Pancreas (tissue), 10 donors: ENCODE measurements at places on chromosomes 16 and 17. TPM values are rescaled to one million over a fixed set of nuclear protein-coding genes. Genes with fewer than 3 reads are reported as not detected.

Gene NTN3
- total RNA-seq = not detected

Gene TBKBP1
- total RNA-seq = 6.5 TPM

Gene SEPTIN1
- total RNA-seq = 1.8 TPM

Gene HOXB6
- 0.32 TPM for total RNA-seq

Gene DBNDD1
- total RNA-seq = 9.6 TPM

Gene RPRML
- 0.19 TPM for total RNA-seq

Gene PTRH2
- total RNA-seq = 9.6 TPM

Gene CBX8
- 5.4 TPM for total RNA-seq

Gene FBXW10
- total RNA-seq = not detected

Gene HOXB1
- not detected for total RNA-seq

Gene TEX19
- total RNA-seq = not detected

Gene ALOXE3
- not detected for total RNA-seq

Gene COPS3
- 24.7 TPM for total RNA-seq

Gene KCNJ2
- total RNA-seq = 1.1 TPM

Gene CDRT4
- 1.8 TPM for total RNA-seq

Gene TIGD7
- total RNA-seq = 2.5 TPM

Gene AURKB
- total RNA-seq = 0.47 TPM

Gene KRTAP4-3
- not detected for total RNA-seq
